ENCODE measurements at places on chromosomes 5 and 9.

DNA sequence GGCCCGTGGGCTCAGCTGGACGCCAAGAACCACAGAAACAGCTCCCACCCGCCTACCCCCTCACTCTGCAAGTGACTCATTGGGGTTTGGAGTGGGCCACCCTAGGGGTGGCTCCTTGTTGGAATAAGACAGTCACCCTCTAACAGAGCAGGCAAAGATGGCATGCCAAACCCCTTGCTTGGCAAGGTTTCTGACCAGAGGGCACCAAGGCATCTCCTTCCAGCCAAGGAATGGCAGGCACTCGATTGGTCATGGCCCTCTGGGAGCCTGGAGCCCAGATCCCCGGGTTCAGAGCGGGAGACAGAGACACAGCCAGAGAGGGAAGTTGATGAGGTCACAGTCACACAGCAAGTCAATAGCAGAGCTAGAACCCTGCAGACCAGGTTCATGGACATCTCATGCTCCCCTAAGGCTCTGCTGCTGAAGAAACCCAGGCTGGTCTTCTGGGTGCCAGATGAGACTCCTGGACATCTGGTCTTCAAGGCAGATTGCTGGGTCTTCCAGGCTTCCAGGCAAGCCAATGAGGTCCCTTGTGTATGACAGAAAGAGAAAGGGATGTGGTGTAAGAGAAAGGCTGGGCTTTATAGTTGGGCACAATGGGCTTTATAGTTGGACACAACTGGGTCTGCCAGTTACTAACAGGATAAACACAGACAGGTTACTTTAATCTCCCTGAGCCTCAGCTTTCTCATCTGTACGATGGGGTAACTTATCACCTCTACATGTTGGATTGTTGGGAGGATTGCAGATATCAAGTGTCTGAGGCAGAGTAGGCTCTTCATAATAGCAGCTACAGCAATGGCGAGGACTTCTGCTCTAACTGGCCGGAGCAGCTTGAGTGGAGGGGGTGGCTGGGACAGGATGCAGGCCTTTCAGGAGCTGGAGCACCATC, 23.3 kb upstream of the KIF12 start:
- DNase-seq, result no peak

DNA sequence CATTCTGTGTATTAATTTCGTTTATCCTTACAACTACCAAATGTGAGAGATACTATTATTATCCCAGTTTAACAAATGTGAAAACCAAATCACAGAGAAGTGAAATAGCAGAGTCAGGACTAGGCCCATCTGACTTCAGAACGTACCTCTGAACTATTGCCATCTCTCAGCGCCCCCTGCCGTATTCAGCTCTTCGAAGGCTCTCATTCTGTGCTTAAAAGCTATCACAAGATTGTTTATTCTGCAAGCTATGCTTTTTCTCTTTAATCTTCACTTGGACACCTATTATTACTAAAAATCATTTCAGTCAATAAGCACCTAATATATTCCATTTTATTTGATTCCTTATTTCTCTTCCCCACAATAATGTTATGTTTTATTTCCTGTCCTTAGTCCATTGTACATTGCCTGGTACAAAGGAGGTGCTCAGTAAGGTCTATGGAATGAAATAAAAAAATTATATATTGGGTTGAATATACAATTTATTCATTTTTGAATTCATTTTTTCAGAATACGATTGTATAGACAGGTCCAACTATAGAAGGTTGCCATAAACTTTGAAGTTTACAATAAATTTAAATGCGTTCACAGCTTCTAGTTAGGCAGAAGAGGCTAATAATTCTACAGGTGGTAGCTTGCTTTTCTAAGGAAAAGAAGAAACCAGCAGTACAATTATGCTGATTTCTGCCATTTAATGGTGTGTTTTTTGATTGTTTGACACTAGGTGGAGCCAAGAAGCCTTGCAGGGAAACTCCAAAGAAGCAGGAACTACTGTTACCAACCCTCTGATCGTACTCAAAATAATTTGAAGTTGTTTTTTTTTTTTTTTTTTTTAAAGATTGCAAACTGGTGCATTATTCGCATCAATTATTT, 202.2 kb upstream of the DMRTA1 start:
- DNase-seq, result no peak

GRCh38 chr5:147985608-147986007, 78.2 kb upstream of the SPINK5 start:
- DNase-seq, result no peak

GRCh38 chr5:72179028-72179815, 71.9 kb downstream of the MAP1B start:
- no peak for DNase-seq

GRCh38 chr5:137867664-137868063, at the start of gene MYOT:
TSS of gene MYOT (plus strand) at chr5:137867860. CDS start at chr5:137870652, 2,792 bp downstream.
- no peak for DNase-seq

DNA sequence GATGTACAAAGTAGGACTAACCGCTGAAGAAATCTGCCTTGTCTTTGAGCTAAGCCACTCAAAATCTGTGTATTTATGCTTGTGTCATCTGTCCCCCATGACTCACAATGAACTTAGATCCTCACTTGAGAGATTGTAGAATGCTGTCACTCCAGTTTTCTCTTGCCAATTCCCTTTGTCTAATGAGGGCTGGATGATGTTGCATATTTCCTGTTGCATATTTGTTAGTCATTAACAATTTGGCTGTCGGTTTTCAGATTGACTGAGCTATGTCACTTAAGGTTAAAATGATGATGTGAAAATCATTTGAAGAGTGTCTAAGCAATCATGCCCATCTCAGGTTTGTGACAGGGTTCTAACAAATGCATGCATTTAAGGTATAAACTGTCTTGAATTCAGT, 481.7 kb downstream of the CDH10 start:
- DNase-seq, result no peak

DNA sequence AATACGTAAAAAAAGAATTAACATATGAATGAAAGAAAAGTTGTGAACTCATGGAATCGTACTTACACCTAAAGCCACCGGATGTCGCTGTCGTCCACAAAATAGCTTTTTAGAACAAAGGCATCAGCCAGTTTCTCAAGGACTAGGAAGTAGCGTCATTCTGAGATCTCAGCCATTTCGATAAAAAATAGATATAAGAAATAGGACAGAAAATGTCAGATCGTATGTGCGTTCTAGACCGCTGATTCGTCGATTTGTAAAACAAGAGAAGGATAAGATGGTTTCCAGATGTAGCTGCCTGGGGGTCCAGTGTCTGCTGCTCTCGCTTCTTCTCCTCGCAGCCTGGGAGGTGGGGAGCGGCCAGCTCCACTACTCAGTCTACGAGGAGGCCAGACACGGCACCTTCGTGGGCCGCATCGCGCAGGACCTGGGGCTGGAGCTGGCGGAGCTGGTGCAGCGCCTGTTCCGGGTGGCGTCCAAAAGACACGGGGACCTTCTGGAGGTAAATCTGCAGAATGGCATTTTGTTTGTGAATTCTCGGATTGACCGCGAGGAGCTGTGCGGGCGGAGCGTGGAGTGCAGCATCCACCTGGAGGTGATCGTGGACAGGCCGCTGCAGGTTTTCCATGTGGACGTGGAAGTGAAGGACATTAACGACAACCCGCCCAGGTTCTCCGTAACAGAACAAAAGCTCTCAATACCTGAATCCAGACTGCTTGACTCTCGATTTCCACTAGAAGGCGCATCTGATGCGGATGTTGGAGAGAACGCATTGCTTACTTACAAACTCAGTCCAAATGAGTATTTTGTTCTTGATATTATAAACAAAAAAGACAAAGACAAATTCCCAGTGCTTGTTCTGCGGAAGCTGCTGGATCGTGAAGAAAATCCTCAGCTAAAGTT, at the start of gene PCDHA10:
Gene PCDHA10 (plus strand): TSS at position 126 of the 903 bp plus-strand sequence. CDS start 152 bp downstream, at position 278.
- DNase-seq, result no peak

- no peak for DNase-seq
Measured at GRCh38 chr5:131104169-131104808, 60.8 kb downstream of the HINT1 start.

- DNase-seq, result no peak
Measured at GRCh38 chr5:151685749-151686673, 704 bp downstream of the SPARC start.

- no peak for DNase-seq
Measured at GRCh38 chr9:136590821-136591752, 45.2 kb upstream of the NOTCH1 start.

DNA sequence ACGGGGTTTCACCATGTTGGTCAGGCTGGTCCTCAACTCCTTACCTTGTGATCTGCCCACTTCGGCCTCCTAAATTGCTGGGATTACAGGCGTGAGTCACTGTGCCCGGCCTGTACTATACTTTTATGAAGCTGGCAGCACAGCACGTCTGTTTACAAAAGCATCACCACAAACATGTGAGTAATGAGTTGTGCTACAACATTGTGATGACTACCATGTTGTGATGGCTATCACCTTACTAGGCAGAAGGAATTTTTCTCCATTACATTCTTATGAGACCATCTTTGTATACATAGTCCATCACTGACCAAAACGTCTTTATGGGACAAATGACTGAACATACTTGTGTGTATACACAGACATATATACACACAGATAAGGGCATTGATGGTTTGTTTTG, 1019.0 kb downstream of the CDH18 start:
- DNase-seq, result no peak

GRCh38 chr9:130116346-130116745, 55.9 kb upstream of the NCS1 start:
- DNase-seq, result no peak

DNA sequence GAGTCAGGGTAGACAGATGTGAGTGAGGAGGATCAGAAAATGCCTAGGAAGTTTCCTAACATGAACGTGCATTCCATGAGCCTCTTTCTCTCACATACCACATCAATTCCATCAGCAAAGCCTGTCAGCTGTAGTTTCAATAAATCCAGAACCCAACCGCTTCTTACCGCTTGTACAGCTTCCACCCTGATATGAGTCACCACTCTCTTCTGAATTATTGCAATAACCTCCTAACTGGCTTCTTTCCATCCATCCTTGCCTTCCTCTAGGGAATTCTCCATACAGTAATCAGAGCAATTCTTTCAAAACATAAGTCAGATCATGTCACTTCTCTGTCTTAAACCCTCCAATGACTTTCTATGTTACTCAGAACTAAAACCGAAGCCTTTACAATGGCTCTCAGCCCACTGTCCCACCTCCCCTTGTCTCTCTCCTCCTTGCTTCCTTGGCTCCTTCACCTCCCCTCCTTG, 8.1 kb upstream of the RAD23B start:
- no peak for DNase-seq

- DNase-seq, result no peak
Measured at GRCh38 chr9:135048046-135048757, 39.3 kb upstream of the OLFM1 start.

DNA sequence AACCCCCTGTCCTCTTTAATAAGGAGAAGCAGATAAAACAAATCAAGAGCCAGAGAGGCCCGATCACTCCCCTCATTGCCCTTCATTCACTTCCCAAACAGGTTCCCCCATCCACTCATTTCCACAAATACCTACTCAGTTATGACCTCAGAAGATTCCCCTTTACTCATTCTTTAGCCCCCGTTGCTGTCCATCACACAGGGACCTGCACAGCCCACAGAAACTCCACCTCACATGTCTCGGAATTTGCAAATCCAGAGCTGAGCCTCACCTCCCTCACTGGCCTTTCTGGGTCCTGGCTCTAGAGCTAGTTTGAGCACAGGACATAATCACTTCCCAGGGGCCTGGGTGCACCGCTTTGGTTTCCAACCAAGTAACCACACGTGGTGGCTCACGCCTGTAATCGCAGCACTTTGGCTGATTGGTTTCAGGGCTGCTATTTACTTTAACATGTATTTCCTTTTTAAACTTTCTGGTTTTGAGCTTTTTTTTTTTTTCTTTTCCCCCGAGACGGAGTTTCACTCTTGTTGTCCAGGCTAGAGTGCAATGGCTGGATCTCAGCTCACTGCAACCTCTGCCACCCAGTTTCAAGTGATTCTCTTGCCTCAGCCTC, 17.8 kb downstream of the ATP6V0E1 start:
- peak; percentile 33 for DNase-seq

DNA sequence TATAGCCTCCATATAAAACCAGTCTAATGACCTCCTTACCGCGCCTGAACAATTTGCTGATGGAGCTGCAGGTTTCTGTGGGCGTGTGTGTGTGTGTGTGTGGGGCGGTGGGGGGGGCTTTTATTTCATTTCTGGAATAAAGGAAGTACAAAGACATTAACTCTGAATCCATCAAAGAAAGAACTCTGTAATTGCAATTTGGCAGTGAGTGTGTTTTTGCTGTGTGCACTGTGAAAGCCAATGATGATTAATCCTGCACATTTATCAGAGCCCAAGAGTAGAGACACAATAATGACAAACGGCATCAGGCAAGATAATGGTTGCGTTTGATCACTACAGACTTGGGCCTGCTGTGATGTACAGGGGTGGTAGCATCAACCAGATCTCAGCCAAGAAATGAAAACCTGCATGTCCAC, 29.3 kb upstream of the NDFIP1 start:
- no peak for DNase-seq

DNA sequence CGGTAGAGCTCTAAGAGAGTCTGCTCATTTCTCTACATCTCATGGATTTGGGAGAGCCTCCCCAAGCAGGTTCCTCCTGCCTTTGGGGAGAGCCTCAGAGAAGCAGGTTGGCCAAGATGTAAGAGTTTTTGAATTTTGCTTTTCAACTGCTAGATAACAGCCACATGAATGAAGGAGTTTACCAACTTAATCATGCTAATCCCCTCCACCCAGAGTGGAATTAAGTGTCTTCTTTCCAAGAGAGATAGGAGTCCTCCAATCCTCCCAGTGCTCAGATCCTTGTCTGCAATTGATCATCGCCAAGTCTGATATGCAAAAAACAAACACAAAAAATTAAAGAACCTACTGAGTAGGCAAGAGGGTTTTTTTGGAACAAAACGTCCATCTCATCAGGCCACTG, 99.4 kb upstream of the MAP3K1 start:
- DNase-seq, result no peak

Data from right lobe of liver (tissue), 6 donors.